ENCODE measurements at places on chromosomes 7 and 10.

DNA sequence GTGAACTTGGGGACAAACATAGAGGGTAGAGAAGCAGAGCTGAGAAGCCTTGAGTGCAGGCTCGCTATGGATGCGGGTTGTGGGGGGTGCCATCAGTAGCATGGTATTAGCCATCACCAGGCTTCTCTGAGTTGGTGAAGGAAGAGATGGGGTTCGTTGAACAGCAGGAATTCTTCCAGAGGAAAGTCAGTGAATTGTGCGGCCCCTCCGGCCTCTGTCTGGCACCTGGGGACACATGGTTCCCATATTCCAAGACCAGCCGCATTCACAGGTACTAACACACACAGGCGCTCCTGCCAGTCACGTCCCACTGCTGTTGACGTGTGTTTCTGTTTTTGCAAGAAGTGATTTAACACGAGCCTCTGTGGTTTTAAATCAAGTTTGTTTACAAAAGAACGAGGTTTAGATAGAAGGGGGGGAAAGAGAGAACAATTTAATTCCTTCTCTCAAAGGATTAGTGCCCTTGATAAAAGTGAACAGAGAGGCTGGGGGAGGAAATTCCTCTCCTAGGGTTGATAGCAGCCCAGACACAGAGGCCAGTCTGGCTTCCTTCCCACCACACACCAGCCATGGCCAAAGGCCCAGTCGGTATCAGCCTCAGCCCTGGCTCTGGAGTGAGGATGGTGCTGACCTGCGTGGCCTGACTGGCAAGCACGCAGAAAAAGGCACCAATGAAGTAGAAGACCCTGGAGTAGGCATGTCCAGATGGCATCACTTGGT is 252.6 kb upstream of the IGFBP3 start:
- H3K4me1 ChIP-seq: no peaks in the 10 kb centered on the region
- no peaks in the 10 kb centered on the region for H3K36me3 ChIP-seq
- peaks cover 1% of the 10 kb centered on the region for H3K27me3 ChIP-seq
- DNase-seq: no peak

DNA sequence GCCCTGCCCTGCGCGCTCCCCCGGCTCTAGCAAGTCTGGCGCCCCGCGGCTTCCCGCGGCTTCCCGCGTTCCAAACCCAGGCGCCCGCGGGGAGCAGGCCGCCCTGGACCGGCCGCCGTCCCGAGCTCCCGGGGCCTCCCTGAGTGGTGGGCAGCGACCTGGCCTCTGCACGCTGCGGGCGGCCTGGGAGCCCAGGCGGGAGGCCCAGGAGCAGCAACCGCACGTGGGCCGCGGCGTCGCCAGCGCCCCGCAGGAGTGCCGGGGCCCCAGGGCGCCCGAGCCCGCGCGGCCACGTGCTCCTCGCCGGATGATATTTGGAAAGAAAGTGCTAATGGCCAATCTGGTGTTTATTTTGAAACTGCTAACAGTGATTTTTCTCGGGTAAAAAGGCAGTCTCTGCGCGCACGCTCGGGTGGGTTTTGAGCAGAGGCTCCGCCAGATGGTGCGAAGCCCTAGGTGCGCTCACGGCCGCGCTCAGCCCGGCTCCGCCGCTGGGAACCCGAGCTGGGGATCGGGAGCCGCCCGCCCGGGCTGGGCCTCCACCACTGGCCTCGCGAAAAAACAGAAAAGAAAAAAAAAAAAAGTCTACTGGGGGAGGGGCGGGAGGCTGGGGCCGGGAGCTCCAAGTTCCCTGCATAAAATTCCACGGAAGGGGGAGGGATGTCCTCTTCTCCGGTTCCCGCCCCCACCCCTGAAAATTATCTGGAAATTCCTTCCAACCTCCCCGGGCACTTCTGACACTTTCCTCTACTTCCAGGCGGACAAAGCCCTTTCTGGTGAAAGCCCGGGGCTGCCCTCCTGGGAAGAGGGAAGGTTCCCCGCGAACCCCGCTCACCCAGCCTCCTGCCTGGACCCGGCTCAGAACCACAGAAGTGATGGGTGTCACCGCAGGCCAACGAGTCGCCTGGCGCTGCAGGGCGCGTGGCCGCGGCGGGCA is 4.3 kb downstream of the EBF3 start:
- H3K27me3 ChIP-seq: peaks cover 32% of the 10 kb centered on the region
- H3K36me3 ChIP-seq: peaks cover 13% of the 10 kb centered on the region
- no peak overlapping the region for H3K27ac ChIP-seq
- no peak for DNase-seq

- no peaks in the 10 kb centered on the region for H3K4me1 ChIP-seq
- no peak overlapping the region for H3K27ac ChIP-seq
- no peak overlapping the region for H3K4me3 ChIP-seq
Observed at GRCh38 chr10:77613476-77614130, 24.0 kb downstream of the KCNMA1 start.

- no peaks in the 10 kb centered on the region for H3K36me3 ChIP-seq
- no peaks in the 10 kb centered on the region for H3K27me3 ChIP-seq
- H3K4me3 ChIP-seq: no peak overlapping the region
Observed at GRCh38 chr7:112336936-112337576, 113.2 kb upstream of the IFRD1 start.

GRCh38 chr10:118968060-118968459 is 61.5 kb upstream of the NANOS1 start:
- H3K27ac ChIP-seq: no peak overlapping the region
- H3K4me3 ChIP-seq: no peak overlapping the region
- no peaks in the 10 kb centered on the region for H3K4me1 ChIP-seq
- no peak for DNase-seq

DNA sequence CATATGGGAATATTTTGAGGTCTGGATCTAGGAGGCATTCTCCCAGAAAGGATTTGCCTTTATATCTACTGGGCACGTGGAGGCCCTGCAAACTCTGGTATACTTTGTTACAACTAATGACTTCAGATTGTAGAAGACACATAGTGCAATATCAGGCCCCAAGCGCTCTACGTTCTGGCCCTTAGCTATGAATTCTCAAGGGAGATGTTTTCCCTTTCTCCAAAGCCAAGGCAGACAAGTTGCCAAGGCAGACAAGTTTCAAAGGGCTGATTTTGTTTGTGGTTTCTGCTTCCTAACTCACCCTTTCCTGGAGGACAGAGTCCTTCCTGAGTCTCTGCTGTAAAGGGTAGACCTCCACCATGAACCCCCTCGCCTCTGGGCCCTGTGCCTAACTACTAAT is 99.4 kb upstream of the CTTNBP2 start:
- DNase-seq: no peak
- no peak overlapping the region for H3K4me3 ChIP-seq
- H3K27ac ChIP-seq: no peak overlapping the region

DNA sequence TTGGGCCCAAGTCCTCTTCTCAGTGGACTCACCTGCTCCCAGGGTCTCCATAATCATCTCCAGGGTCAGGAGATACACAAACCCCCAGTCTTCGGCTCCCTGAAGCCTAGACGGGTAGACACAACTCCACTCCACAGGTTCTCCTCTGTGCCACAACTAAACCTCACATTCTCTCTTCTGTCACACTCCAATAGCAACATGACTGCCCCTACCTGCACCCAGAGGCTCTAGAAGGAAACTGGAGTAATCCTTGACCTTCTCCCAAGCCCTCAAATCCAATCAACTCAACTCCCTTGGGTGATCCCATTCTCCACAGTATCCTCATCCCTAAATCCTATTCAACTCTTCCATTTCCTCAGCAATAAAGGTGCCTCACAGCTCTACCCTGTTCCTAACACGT is 16.2 kb downstream of the HNRNPF start:
- H3K36me3 ChIP-seq: peaks cover 40% of the 10 kb centered on the region
- H3K27me3 ChIP-seq: peaks cover 8% of the 10 kb centered on the region
- peak overlapping the region; percentile 61 for H3K27ac ChIP-seq
- H3K4me3 ChIP-seq: peak overlapping the region; percentile 7
- no peak for DNase-seq

- H3K27ac ChIP-seq: no peak overlapping the region
- no peak overlapping the region for H3K4me3 ChIP-seq
- H3K27me3 ChIP-seq: peaks cover 3% of the 10 kb centered on the region
- DNase-seq: no peak
- H3K36me3 ChIP-seq: no peaks in the 10 kb centered on the region
Observed at GRCh38 chr7:235576-236395, 43.4 kb downstream of the FAM20C start.

GRCh38 chr7:1274121-1274875 is 41.6 kb downstream of the UNCX start:
- H3K27me3 ChIP-seq: peaks cover 10% of the 10 kb centered on the region
- no peak overlapping the region for H3K27ac ChIP-seq
- no peak overlapping the region for H3K4me3 ChIP-seq
- DNase-seq: no peak
- no peaks in the 10 kb centered on the region for H3K36me3 ChIP-seq

DNA sequence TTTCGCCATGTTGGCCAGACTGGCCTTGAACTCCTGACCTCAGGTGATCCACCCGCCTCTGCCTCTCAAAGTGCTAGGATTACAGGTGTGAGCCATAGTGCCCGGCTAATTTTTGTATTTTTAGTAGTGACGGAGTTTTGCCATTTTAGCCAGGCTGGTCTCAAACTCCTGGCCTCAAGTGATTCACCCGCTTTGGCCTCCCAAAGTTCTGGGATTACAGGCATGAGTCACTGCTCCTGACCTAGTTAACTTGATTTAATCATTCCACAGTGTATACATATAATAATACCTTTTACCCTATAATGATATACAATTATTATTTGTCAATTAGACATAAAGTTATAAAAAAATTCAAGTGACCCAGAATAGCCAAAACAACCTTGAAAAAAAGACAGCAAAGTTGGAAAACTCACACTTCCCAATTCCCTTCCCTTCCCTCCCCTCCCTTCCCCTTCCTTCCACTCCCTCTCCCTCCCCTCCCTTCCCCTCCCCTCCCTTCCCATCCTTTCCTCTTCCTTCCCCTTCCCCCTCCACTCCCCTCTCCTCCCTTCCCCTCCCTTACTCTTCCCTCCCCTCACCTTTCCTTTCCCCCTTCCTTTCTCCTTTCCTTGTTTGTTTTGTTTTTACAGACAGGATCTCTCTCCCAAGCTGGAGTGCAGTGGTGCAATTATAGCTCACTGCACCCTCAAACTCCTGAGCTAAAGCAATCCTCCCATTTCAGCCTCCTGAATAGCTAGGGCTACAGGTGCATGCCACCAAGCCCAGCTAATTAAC is 14.8 kb upstream of the ZMIZ2 start:
- no peak for DNase-seq
- H3K36me3 ChIP-seq: no peaks in the 10 kb centered on the region
- no peak overlapping the region for H3K4me3 ChIP-seq
- no peaks in the 10 kb centered on the region for H3K27me3 ChIP-seq

- peaks cover 16% of the 10 kb centered on the region for H3K4me1 ChIP-seq
- H3K36me3 ChIP-seq: peaks cover 18% of the 10 kb centered on the region
- peak overlapping the region; percentile 4 for H3K27ac ChIP-seq
- DNase-seq: peak; percentile 85
Observed at GRCh38 chr10:75395066-75395931, 6.3 kb downstream of the ZNF503 start.

- no peaks in the 10 kb centered on the region for H3K36me3 ChIP-seq
- H3K27ac ChIP-seq: no peak overlapping the region
- H3K27me3 ChIP-seq: no peaks in the 10 kb centered on the region
- no peaks in the 10 kb centered on the region for H3K4me1 ChIP-seq
- no peak overlapping the region for H3K4me3 ChIP-seq
Observed at GRCh38 chr10:50931948-50932431, 46.6 kb upstream of the A1CF start.

DNA sequence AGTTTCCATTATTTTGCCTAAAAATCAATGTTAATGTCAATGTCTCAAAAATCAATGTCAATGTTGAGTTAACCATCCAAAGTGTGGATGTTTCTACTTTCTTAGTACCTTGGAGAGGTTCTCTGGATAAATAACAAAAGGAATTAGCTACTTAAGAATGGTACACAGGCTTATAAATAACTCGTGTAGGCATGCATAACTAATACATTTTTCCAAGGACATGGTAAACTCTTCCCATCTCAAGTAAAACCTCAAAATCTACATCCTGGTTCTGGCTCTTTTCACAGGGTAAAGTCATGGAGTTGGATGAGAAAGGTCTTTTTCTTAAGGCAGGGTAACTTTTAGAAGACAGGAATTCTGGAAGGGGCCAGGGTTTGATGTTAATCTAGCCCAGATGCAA is 59.9 kb downstream of the CAV1 start:
- no peaks in the 10 kb centered on the region for H3K36me3 ChIP-seq
- no peaks in the 10 kb centered on the region for H3K27me3 ChIP-seq
- H3K27ac ChIP-seq: no peak overlapping the region
- peaks cover 25% of the 10 kb centered on the region for H3K4me1 ChIP-seq
- no peak for DNase-seq

DNA sequence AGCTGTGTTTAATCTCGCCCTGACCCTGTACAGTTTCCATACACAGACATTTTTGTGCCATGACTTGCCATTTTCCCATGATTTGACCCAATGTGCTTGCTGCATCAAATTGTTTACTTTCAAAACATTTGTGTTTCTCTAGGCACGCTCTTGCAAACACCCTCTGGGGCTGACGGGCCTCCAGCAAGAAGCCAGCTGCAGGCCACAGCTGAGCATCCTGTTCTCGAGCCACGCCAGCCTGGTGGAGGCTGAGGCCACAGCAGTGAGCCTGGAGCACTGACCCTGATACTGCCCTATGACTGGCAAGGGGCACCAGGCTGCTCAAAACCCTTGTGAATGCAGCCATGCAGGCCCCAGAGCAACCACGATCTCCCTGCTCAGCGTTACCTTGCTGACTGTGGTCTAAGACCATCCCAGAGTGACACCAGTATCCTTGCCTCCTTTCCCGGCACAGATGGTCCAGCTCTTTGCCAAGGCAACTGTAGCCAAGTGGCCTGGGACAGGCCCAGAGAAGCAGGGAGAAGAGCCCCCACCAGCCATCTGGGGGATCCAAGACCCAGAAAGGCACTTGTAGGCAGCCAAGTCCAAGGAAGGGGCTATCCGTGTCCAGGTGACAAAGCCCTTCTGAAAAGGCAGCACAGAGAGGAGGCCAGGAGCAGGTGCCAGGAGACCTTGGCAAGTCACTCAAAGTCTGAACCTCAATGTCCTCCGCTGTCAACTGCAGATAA is 78.5 kb downstream of the OAT start:
- no peak overlapping the region for H3K4me3 ChIP-seq
- no peak overlapping the region for H3K27ac ChIP-seq
- no peaks in the 10 kb centered on the region for H3K36me3 ChIP-seq

DNA sequence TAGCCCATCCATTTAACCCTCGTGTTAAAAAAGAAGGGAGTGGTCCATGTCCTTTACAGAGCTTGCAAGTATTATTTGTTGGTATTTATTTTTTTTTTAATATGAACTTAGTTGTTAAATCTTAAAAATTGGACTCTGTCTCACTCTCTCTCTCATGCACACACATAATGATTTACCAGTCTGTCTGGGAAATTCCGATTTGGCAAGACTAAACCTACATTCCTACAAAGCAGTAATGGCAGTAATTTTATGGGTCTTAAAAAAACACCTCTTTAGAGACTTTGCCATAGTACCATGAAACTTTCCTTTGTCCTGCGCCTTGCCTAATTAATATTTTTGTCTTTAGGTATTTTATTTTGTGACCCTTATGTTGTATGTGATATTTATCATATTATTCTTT is 239.5 kb upstream of the PPP1R3A start:
- peaks cover 17% of the 10 kb centered on the region for H3K4me1 ChIP-seq
- H3K4me3 ChIP-seq: no peak overlapping the region
- no peaks in the 10 kb centered on the region for H3K27me3 ChIP-seq
- no peak for DNase-seq
- H3K36me3 ChIP-seq: no peaks in the 10 kb centered on the region
- no peak overlapping the region for H3K27ac ChIP-seq

- peaks cover 6% of the 10 kb centered on the region for H3K36me3 ChIP-seq
- peaks cover 12% of the 10 kb centered on the region for H3K4me1 ChIP-seq
- no peak overlapping the region for H3K27ac ChIP-seq
- H3K4me3 ChIP-seq: no peak overlapping the region
- DNase-seq: no peak
Observed at GRCh38 chr10:3484306-3485056, 300.5 kb downstream of the KLF6 start.

All from endothelial cell (in vitro differentiated cells).